Tibial nerve (tissue), 4 donors: ENCODE measurements at places on chromosomes 3 and 15. TPM values are rescaled to one million over a fixed set of nuclear protein-coding genes. Genes with fewer than 3 reads are reported as not detected.

The ZNF197 gene
- 27.5 TPM for total RNA-seq

DNA sequence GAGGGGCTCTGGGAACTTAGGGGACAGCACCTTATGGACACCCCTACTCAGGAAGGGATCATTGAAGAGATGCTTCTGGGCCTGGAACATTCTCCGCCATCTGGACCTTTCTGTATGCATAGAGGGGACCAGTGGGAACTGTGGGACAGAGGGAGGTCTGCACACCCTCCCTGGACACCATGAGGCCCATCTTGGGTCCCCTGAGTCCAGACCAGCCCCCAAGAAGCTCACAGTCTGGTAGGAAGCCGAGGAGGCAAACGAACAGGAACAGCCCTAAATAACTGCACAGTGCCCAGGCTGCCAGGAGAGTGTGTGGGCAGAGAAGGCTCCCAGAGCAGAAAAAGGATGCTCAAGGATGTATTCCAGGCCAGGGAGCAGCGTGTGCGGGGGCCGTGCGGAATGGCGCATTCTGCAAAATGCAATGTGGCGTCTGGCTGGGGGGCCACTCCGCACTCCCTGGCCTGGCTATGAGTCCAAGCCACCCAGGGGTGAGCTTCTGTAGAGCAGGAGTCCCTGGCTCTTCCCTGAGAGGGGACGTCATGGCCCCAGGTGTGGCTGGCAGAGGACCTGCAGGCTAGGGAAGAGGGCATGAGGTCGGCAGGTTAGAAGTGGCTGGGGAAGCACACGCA, 24.5 kb upstream of the KLF13 start:
- DNase-seq, result no peak

- DNase-seq, result no peak
Observed at GRCh38 chr15:66356077-66356358, 467 bp downstream of the TIPIN start.

GRCh38 chr15:74327756-74328155, 39.7 kb downstream of the CYP11A1 start:
- no peak for DNase-seq

The ANKUB1 gene
- total RNA-seq, result 0.84 TPM
